Left hindlimb (tissue), 1 donor: ENCODE measurements at places on chromosomes 3 and 15.

DNA sequence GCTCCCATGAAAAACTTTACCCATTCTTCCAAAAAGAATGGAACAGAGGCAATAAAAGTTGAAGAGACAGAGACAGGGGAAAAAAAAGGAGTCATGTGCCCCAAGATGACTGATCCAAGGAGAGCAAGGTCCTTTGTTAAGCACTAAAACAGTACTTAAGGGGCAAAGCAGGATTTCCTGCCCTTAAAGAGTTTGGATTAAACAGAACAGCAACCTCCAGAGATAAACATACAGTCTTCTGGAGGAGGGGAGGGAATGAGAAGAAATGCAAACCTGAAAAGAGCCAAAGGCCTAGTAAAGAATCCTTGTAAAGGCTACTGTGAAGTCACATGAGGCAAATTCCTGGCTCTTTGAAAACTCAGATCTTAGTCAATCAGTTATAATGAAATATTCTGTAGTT, 38.2 kb downstream of the SHQ1 start:
- no peak for DNase-seq

GRCh38 chr3:58508437-58508836, 16.5 kb downstream of the KCTD6 start:
- DNase-seq = no peak

GRCh38 chr3:17158941-17159682, 274.4 kb downstream of the PLCL2 start:
- no peak for DNase-seq

DNA sequence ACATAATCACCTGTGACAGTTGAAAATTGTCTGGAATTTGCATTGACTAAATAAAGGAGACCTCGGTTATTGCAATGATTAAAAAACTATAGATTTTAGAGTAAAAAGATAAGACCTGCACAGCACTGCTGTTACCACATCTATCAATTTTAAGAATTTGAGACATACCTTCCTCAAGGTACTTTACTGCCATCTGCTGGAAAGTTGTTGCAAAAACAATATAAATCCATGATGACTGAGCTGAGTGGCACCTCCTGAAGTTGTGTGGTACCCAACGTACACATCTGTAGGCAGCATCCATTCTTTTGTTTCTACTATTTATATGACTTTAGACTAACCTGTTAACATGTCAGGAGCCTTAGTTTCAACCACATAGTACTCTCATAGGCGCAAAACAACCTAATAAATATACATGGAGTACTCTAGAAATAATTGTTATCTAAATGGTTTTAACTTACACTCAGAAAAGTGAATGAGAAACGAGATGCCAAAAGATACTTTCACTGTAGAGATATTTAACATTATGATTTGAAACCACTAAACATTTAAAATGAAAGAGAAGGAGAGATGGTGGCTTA, 106.7 kb downstream of the GHSR start:
- DNase-seq = no peak

DNA sequence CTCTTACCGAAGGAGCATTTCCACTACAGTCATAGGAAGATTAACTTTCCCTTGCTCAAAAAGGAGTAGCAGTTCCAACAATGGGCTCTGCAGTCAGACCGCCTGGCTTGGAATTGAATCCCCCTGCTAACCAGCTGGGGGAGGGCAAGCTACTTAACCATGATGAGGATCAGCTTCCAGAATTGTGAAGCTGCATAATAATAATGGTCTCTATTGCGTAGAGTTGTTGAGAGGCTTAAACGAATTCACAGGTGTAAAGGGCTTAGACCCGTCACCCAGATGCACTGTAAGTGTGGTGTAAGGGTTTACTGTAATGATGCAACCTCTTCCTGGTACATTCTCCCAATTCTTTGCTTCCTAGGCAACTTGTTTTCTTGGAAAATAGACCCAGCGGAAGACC, 185.2 kb upstream of the RGMA start:
- DNase-seq = no peak

DNA sequence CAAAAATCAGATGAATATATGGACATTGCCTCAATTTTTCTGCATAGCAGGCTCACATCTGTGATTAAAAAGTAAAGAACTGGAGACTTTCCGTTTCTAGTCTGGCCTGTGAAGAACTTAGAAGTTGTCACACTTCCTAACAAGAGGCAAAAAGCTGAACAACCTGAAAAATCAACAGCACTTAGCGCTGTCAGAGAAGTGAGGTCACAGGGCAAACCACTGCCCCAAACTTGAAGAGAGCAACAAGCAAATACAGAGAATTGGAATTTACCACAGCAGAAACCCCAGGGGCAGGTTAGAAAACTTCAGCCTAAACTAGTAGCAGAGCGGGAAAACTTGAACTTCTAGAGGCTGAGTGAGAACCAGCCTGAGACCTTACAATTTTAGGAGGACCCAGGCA, 38.9 kb downstream of the CCDC54 start:
- DNase-seq = no peak

DNA sequence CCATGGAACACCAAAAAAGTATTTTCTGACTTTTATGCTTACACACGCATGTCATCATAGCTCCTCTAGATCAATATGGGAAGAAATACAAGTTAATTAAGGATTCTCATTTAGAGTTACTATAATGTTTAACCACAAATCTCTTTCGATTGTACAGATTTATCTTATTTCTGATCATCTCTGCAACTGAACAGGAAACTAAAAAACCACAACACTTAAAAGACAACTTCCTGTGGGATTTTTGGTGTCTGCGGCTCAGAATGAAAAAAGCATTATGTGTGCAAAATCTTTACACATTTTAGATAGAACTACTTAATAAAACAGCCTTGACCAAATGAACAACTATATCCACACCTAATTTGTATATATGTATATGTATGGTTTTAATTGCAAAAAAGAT, 3.0 kb upstream of the TJP1 start:
- no peak for DNase-seq

GRCh38 chr3:59515966-59516365, 466.1 kb upstream of the CFAP20DC start:
- DNase-seq = no peak

DNA sequence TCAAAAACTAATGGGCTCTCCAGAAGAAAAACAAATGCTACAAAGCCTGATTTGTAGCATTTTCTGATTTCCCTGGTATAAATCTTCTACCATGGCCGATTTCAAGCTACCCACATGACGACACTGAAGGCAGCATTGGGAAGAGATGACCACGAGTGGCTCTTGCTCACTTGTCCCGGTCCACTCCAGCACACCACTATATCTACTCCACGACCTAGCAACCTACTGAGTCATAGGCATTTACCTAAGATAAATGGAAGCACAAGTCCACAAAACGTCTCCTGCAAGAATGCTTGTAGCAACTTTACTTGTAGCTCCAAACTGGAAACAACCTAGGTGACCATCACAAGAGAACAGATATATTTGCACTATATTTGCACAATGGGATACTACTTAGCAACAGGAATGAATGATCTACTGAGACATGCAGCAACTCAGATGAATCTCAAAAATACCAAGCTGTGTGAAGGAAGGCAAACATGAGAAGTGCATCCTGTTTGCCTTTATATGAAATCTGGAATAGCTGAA, 60.8 kb upstream of the HES1 start:
- no peak for DNase-seq
